ENCODE measurements at places on chromosomes 2 and 18.

DNA sequence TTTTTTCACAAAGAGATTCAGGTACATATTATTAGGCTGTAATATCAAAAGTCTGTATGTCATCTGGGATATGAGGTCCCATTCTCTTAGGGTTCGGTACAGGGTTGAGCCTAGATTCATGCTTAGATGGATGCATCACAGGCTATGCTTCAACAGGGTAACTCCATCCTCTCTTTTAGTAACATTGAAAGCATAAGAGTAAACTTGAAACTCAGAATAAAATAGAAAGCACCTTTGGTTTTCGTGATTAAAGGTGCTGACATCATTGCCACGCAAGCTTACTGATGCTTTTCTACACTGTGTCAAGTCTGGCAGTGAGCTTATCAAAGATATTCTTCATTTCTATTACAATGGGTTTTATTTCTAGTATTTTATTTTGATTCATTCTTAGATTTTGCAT lies 419.1 kb upstream of the DSEL start:
- DNase-seq: no peak

- DNase-seq: no peak
Observed at GRCh38 chr2:155382776-155383175, 684.3 kb downstream of the KCNJ3 start.

DNA sequence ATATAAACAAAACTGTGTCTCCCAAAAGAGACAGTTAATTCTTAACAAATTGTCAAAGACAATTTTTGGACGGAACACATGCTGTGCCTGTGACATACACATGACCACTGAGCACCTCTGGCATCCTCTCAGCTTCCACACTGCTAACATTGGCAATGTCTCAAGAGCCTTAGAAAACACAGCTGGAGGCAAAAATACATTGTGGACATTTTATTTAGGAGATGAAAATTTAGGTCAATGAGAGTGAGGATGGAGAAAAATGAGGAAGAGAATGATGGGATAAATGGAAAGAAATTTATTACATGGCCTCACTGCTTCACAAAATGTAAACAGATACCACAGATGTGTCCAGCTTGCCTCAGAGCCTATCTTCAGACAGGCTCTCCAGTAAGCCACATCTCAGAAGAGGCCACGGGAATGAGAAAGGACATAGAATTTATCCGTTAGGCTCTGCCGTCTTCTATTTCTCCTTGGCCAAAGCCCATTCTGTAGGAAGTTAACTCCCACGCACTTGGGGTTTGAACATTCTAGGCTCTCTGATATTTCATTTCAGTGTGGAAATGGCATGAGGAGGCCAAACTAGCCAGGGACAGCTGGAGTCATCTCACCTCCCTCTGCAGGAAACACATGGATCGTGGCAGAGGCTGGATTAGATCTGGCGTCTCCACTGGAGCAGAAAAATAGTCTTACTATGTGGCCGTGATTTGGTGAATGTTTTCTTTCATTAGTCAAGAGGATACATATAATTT lies 519.4 kb upstream of the DSEL start:
- DNase-seq: no peak

DNA sequence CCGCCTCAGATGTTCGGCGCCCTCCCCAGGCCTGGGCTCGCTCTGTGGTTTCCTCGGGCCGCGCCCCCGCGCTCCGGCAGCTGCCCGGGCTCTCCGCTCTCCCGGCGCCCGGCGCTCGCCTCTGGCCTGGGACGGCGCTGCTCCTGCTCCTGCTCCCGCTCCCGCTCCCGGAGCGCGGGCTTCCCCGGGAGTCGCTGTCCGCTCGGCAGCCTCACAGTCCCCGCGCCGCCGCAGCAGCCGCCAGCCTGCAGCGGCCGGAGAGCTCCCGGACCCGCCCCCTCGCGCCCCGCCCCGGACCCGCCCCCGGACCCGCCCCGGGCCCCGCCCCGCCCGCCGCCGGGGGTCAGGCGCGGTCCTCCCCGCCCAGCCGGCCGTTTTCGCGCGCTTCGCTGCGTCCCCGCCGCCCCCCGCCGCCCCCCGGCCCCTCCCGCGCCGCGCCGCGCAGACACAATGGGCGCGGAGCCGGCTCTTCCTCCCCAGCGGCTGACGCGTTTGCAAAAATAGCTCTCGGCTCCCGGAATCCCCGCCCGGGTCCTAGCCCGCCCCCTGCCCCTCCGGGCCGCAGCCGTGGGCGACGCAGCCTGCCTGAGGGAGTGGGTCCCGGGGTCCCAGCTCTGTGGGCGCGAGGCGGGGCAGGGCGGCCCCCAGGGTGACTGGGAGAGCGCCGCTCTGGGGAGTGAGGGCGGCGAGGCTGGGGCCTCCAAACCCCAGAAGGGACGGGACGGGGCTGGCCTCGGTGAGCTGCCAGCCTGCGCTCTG lies at the start of gene ARL4C:
ARL4C (minus strand) TSS at position 247 of the 759 bp plus-strand sequence. CDS start 495 bp downstream, outside the sequence.
- peak; percentile 78 for DNase-seq

GRCh38 chr18:53534203-53534602 lies 690.3 kb downstream of the MBD2 start:
- no peak for DNase-seq

DNA sequence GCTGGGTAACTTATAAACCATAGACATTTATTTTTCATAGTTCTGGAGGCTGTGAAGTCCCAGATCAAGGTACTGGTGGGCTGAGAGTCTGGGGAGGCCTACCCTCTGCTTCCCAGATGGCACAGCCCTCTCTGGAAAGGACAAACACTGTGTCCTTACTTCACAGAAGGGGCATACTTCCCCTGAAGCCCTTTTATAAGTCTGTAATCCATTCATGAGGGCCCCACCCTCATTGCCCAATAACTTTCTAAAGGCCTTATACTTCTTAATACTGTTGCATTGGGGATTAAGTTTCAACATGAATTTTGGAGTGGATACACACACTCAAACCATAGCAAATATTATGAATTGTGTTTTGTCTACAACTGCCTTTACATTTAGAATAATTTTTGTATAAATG lies 36.0 kb downstream of the ATIC start:
- no peak for DNase-seq

DNA sequence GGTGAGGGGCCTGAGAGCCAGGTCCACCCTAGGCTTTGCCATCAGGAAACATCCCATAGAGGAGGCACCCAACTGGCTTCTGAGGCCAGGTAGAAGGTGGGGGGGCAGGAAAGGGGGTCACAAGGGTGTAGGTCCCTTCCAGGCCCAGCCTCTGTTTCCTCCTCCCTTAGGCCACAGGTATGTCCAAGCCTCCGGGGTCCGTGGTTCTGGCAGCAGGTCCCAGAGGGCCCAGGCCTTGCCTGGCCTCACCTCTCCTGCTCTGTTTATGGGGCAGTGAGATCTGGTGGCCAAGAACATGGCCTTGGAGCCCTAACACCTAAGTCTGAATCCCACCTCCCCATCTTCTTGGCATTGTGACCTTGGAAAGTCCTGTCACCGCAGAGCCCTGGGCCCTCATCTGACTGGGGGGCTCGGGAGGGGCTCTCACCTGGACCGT lies 21.6 kb upstream of the GPR17 start:
- DNase-seq: no peak

- DNase-seq: no peak
Observed at GRCh38 chr2:115460008-115460407, 1017.6 kb downstream of the DPP10 start.

DNA sequence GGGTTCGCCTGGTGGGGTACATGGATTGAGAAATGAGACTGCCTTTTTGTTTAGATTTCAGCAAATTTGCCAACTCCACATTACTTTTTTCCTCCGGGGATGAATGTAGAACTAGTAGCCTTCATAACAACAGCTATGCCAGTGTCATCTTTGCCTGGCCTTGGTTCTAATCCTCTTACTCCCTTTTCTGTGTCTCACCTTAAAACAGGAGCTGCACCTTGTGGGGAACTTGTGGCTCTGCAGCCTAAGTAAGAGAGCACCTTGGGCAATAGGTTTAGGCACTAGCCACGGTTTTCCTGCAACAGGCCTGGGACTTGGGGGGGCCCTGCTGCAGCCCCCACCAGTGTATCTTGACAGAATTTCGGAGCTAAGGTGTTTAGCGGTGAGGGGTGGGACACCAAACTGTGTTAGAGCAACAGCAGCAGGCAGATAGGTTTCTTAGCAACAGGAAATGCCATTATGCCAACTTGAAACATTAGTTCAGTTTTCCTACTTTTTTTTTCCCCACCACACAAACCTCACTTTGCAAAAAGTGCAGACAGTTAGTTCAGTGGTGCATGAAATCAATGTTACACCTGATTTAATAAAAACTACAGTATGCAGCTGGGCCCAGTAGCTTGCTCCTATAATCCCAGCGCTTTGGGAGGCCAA lies 173.7 kb downstream of the PRKCE start:
- DNase-seq: no peak

DNA sequence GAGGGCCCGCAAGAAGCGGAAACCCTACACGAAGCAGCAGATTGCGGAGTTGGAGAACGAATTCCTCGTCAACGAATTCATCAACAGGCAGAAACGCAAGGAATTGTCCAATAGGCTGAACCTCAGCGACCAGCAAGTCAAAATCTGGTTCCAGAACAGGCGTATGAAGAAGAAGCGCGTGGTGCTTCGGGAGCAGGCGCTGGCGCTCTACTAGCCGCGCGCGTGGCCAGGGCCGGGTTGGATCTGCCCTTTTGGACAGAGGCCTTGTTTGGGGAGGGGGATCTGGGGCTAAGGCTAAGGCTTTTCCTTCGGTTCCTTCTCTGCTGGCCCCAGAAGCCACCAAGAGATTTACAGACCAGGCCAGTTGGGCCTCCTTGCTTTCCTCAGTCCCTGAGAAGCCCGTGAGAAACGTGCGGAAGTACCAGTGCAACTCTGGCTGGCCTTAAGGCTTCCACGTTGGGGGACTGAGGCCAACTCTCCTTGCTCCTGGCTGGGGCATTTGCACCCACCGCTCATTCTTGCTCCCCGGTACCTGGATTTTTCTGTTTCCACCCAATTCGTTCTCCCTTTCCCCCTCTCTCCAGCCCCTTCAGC lies 1.0 kb downstream of the HOXD12 start:
- DNase-seq: no peak

- DNase-seq: no peak
Observed at GRCh38 chr2:145207884-145208283, 688.0 kb upstream of the ZEB2 start.

DNA sequence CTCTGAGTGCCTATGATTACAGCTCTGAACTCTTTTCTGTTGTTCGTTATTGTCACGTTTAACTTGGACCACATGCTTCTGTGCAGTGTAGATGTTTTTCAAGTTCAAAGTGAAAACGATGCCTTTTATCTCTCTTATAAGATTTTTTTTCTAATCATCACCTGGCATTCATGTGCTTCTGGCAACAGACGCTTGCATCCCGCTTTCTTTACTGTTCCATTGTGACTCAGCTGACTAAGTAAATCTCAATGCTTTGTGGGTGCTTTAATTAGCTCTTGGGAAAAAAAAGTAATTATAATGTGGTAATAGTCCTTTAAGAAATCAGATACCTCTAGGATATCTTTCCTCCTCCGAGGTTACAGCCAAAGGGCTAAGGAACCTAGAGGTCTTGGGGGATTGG lies 31.2 kb upstream of the RMP24 start:
- no peak for DNase-seq

GRCh38 chr2:43480874-43481273 lies 115.0 kb downstream of the THADA start:
- no peak for DNase-seq

- peak; percentile 54 for DNase-seq
Observed at GRCh38 chr2:73907840-73908452, 15.1 kb downstream of the ACTG2 start.

DNA sequence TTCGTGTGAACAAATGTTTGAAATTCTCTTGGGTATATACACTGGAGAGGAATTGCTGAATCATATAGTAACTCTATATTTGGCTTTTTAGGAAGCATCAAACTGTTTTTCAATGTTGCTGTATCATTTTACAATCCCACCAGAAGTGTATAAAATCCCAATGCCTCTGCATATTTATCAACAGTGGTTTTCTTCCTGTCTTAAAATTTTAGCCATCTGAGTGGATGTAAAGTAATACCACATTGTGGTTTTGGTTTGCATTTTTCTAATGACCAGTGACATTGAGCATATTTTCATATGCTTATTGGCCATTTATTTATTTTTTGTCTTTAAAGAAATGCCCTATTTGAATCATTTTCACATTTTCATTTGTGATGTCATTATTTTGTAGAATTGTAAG lies 22.8 kb upstream of the LRP1B start:
- no peak for DNase-seq

GRCh38 chr2:17935242-17935885 lies 56.9 kb downstream of the KCNS3 start:
- no peak for DNase-seq

DNA sequence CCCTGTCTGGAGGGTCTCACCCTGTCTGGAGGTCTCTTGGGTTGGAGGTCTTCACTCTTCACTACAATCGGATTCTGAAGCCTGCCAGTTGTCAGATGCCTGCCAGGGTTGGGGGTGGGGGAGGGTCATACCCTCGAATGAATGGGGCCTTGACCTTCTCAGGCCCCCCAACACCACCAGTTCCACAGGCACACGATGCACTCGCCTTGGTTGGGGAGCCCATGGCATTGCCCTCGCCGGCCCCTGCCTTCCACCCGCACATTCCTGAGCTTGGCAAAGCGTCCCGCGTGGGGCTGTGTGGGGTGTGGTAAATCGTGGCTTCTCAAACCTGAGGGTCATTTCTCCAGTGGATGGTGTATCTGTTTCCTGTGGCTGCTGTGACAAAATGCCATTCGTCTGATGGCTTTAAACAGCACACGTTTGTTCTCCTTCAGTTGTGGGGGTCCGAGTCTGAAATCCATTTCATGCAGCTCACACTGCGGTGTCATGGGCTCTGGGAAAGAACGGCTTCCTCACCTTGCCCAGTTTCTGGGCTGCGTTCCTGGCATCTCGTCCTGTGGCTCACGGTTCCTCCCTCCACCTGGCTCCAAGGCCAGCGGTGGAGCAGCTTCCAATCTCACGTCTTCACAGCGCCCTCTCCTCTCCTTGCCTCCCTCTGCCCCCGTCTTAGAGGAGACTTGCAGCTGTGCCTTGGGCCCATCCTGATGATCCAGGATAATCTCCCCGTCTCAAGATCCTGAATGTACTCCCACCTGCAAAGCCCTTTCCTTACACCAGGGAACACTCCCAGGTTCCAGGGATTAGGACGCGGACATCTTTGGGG lies 38.0 kb upstream of the HPCAL1 start:
- no peak for DNase-seq

DNA sequence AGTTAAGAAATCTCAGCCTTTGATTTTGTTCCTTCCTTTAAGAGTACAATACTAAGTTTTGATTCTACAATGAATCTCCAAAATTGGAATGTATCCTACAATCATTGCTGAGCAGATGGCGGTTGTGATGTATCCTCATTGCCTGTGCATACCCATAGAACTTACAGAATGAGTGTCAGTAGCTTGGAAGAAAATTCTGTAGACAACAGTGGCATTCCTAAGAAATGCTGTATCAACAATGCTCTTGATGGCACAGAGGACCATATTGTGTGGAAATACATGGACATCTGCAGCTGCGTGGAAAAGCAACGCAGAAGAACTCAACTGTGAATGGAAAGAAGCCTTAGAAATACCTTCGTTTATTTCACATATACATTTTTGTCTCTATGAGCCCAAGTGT lies 30.2 kb downstream of the GAREM1 start:
- DNase-seq: no peak

DNA sequence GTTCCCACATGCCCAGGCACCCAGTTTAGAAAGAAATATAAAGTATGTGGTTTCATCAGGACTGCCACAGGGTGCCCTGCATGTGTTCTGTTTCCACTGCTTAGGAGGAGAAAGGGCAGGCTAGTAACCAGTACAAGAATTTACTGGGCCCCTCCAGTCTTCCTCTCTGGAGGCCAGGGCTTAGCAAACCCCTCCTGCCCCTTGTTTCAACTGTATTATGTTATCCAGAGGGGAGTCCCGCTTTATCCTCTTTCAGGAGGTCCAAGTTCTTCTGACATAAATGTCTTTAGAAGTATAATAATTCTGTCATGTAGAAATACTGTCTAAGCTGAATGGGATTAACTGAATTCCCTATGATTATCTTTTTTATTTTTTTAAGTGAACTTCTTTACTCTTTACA lies 132.1 kb downstream of the WDSUB1 start:
- no peak for DNase-seq

Data from A673 (cell line).